ENCODE measurements at places on chromosomes 7 and 10.

GRCh38 chr10:132837905-132838304, 52.0 kb upstream of the NKX6-2 start:
- DNase-seq: no peak

GRCh38 chr10:100738055-100738827, 7.1 kb upstream of the PAX2 start:
- DNase-seq: no peak

DNA sequence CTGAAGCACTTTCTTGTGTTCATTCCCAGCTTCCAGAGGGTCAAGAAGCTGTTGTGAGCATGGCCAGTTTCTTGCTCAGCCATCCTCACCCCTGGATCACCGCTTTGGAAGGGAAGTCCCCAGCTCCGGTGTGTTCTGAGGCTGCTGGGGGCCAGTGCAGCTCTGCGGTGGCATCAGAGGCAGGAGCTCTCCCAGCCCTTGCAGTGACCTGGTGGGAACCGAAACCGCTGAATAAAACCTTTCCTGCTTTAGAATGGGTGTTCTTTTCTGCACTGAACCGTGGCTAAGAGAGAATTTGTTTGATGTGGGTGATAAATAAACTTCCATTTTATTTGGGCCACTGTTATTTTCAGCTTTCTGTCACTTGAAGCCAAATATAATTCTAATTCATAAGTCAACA, 450.9 kb upstream of the VSTM2A start:
- no peak for DNase-seq

DNA sequence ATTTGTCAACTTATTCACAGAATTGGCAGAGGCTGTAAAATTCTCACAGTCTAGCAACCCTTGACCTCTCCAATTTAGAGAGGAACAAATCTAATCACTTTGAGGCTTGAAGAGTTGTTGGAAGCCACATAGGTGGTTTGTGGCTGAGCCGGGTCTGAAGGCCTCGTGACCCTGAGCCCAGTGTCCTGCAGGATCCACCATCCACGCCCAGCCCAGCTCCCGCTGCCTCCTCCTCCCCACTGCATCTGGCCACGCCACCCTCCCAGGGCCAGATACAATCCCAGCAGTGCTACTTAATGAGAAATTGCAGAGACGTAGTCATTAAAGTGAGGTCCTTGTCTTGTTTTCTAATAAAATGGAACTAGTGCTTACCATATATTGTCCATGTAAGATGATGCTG, 81.4 kb upstream of the SHH start:
- no peak for DNase-seq

DNA sequence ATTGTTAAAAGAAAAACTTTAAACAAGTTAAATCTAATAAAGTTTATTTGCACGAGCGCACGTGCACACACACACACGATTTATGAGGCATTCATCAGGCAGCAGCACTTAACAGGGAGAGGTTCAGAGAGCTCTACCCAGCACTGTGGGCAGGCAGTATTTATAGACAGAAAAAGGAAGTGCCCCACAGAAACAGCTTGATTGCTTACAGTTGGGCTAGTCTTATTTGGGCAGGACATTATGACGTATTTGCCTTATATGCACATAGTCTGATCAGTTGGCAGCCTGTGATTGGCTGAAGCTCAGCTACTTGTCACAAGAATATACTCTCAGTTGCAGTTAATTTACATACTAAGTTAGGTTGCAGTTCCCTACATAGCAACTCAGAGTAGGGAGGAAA, 1.2 kb upstream of the SDHAF3 start:
- DNase-seq: no peak

- DNase-seq: no peak
These were observed 35.6 kb downstream of the TAF3 start for GRCh38 chr10:7853890-7854289.

DNA sequence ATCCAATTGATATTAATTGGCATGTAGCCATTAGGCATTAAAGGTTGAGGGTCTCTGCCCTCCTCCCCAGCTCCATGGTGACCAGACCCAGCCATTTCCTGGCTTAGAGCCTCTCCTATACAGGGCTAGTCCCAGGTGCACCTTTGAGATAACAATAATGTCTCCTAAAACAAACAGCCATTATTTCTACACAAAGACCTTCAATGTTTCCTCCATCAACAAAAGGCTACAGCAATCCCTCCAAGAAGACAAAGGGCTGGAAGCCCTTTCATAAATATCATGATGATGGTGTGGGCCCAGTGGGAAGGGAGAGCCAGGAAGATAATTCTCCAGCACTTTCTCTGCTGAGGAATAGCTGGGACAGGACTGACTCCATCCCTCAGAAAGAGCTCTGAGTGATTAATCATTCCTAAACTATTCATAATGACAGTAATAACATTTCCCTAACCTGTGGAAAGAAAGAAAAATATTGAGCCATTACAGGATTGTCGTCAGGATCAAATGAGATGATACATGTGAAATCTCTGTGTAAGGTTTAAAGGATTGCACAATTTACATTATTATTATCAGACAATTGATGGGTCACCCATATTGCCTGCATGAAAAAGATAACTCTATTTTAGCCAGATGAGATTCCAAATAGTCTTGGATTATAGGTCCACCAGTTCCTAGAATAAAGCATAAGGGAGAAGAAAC, 10.2 kb downstream of the PKD2L1 start:
- DNase-seq: no peak

DNA sequence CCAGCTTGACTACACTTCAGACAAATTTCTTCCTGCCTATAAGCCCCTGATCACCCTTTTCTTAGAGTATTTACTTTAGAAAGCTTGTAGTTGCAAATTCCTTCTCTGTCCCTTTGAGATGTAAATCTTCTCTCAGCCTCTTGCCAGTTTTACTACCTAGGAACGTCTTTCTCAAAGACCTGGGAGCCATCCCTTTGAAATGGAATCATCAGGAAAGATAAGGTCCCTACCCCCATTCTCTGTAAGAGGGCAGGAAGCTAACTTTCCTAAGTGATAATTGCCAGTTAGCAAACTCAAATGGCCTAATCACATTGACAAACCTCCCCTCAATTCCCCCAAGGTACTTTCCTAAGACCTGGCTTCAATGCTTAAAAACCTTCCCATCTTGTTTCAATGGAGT, 304.5 kb downstream of the MDFIC start:
- no peak for DNase-seq

DNA sequence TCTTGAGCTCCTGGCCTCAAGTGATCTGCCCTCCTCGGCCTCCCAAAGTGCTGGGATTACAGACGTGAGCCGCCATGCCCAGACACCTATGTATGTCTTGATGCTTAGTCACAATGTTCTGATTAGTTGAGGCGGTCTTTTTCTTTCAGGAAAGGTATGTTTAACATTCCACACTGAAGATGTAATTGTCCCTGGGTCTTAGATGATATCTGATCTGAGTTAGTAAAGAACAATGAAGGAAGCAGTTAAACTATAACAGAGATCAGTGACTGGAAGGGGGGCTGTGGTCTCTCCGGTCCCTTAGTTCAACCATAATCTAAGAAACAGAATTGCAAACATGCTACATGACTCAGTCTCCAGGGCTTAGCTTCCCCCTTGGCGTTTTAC, 31.5 kb upstream of the SH2D4B start:
- DNase-seq: peak; percentile 94

GRCh38 chr7:3436746-3437145, 135.7 kb downstream of the SDK1 start:
- DNase-seq: no peak

DNA sequence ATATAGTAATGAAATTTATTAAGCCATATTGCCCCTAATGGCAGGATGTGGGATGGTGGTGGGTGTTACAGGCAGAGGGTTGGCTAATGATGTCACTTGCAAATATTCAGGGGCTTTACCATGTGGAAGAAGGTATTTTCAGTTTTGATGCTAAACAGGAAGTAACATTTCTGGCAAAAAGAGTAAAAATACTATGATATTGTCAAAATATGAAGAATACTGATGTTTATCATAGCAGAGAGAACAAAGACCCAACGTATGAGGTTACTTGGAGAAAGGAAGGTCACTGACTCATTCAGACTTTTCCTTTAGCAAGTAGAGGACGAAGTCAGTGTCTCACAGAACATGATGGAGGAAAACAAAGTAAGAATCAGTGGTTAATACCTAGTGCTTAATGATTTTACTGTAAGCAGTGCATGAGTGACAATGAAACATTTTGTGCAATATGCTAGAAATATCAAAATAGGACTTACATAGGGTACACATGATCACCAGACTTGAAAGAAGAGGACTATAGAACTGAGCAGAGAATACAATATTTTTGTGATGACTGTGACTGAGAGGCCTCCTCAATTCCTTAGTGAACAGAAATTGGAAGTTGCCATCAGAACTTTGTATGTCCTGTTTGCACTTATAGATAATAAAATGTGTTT, 89.7 kb upstream of the STEAP4 start:
- DNase-seq: no peak

DNA sequence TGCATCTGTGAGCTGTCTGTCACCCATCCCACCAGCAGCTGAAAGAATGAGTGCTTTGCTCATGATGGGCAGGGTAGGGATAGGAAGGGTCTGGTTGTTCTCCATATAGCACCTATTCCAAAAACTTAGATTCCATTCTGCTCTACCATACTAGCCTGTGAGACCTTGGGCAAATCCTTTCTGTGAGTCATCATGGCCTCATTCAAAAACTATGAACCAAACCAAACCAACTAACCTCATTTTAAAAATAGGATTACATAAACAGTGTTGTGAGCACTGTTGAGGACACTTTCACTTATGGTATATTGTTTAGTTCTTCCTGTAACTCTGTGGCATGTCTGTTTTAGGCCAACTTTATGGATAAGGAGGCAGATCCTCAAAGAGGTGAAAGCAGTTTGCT, 30.9 kb upstream of the STEAP4 start:
- no peak for DNase-seq

GRCh38 chr7:116674508-116675173, 2.6 kb downstream of the MET start:
- DNase-seq: no peak

GRCh38 chr7:138350701-138351357, 109.2 kb upstream of the TRIM24 start:
- no peak for DNase-seq

DNA sequence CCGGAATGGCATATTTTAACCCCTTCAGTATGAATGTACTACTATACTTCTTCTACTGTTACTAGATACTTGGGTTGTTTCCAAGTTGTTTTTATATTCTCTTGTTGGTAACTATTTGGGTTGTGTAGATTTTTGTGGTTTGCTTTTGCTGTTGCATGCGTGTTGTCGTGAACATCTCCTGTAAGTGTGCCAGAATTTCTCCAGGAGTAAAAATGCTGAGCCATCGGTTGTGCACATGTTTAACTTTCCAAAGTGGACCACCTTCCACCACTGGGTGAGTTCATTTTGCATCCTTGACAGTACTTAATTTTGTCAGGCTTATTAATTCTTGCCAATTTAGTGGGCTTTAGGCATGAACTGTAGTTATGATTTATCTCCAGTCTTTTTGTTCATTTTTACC, 47.9 kb downstream of the CSGALNACT2 start:
- DNase-seq: no peak

DNA sequence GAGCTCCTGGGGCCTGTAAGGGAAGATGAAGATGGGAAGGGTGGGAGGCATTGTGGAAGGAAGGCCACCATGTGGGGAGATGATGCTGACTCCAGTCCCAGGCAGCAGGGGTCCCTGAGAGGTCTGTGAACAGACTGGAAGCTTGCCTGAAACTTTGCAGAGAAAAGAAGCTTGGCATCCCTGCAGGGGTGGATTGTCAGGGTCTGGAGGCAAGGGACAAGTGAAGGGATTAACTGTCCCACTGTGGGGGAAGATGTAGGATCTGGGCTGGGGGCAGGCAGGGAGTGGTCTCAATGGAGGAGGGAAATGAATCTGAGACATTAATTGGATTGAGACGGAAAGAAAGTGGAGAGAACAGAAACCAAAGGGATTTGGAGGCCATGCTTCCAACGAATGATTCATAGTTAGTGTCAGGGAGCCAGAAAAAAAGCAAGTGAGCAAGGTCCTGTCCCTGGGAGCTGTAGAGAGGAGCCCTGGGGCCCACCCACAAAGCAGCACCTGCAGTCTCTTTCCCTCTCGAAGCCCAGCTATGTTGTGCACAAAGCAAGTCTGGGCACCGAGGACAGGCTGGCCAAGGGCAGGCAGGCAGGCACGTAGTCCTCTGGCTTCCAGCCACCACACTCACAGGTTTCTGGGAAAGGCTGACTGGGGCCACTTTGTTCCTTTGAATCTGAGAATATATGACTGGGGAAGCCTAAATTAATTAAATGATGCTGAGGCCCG, 4.7 kb upstream of the SLC18A3 start:
- DNase-seq: no peak

- no peak for DNase-seq
These were observed 6.0 kb upstream of the CUEDC2 start for GRCh38 chr10:102438374-102438773.

GRCh38 chr7:101235050-101235449, 2.6 kb downstream of the CLDN15 start:
- DNase-seq: no peak

DNA sequence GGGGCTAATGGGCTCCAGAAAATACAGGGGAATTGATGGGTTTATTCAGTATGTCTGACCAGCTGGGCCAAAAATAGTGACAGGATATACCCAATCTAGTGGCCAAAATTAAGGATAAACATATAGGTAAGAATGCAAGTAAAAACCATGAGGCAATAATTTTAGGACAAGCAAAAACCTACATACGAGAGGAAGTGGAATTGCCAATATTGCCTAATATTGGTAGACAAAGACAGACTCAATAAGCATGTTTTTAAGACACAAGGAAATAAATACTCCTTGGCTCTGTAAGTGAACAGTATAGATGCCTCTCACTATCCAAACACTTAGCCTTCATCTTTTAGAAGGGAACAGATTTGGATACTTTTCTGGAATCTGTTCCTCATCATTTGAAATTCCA, 51.0 kb downstream of the ATXN7L1 start:
- DNase-seq: no peak

DNA sequence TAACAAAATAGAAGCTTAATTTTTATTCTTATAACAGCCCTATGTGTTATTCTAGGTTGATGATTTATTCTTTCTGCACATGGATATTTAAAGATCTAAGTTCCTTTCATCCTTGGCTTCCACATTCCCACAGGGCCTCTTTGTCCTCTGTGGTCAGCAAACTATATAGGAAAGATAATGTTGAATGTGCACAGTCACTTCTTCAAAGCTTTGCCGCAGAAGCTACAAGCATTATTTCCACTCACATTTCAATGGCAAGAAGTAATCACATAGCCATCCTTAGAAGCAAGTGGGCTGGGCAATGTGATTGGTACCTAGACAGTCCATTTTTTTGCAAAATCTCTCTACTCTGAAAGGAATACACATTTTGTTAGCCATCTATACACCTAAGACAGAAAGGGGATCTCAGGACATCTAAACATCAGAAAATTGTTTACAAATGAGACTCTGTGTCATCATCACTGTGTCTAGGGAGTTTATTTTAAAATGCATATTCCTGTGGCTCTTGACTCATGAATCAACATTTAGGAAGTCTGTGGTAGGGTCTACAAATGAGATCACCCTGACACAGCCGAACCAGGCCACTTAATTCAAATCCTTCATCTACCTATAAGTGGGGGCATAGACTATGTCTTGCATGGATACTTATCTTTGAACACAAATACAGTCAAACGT, 1060.5 kb downstream of the XPNPEP1 start:
- no peak for DNase-seq
